ENCODE measurements at places on chromosomes 1 and 21.

GRCh38 chr1:81756872-81757271 is 43.9 kb upstream of the ADGRL2 start:
- no peak for DNase-seq

- DNase-seq: no peak
Measured at GRCh38 chr1:226641671-226642231, 93.2 kb downstream of the STUM start.

GRCh38 chr1:115679141-115679611 is 37.4 kb downstream of the VANGL1 start:
- DNase-seq: no peak

DNA sequence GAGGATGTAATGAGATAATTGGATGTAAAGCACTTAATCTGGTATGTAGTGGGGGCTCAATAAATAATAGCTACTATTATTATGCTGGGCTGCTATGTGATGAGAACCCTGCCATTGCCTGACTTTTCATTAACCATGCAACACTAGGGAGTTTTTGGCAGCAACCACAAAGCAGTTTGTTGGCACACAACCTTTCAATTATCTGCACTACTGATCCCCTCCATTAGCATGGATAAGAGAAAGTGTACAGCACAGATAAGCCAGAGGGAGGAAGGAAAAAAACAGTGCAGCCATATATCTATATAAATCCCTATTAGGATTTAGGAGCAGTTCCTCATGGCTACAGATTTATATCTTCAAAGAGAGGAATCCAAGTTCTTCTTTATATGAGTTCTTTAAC is 498.5 kb downstream of the NUF2 start:
- no peak for DNase-seq

All from GF-D8 (cell line).